Posterior cingulate gyrus (tissue), 11 donors: ENCODE measurements at places on chromosomes 1 and 21.
A peak's percentile ranks its signal among the peaks of the same experiment; 100 is the strongest.

DNA sequence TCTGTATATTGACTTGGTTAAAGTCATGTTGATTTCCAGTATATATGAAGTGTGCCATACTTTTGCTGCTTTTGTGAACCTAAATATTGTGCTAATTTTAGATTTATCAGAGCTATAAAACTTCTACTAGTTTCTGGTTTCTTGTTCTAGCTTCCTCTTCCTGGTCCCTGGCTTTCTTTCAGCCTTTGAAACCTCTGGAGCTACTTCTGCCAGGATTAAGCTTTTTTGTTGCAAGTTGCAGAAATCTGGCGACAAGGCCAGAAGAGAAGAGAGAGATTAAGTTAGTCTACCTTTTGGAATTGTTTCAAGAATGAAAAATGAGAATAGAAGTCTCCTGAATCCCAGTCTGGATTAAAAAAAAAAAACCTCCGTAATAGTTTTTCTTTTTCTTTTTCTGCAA, 13.5 kb downstream of the RNF2 start:
- no peak for DNase-seq

DNA sequence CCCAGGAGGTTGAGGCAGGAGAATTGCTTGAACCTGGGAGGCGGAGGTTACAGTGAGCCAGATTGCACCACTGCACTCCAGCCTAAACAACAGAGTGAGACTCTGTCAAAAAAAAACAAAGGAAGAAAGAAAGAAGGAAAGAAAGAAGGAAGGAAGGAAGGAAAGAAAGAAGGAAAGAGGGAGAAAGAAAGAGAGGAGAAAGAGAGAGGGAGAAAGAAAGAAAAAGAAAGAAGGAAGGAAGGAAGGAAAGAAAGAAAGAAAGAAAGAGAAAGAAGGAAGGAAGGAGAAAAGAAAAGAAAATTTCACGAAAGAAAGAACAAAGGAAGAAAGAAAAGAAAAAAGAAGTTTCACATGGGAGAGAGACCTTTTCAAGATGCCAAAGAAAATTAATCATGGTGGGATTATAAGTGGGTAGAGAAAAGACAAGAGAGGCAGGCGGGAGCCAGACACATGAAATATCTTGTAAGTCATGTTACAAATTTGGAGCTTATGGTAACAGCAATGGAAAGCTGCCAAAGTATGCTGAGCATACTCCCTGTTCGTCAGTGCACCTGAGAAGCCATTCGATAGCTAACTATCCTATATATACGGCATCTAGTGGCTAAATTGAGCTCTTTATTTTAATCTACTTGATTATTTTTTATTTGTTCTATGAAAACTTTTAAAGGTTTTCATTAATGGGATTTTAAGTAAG, 41.3 kb upstream of the TNFSF4 start:
- no peak for DNase-seq

- DNase-seq: no peak
These were observed 47.1 kb downstream of the SPAG17 start for GRCh38 chr1:118137900-118138299.

- DNase-seq: peak; percentile 62
These were observed 39.5 kb upstream of the TNFRSF1B start for GRCh38 chr1:12127206-12127810.

DNA sequence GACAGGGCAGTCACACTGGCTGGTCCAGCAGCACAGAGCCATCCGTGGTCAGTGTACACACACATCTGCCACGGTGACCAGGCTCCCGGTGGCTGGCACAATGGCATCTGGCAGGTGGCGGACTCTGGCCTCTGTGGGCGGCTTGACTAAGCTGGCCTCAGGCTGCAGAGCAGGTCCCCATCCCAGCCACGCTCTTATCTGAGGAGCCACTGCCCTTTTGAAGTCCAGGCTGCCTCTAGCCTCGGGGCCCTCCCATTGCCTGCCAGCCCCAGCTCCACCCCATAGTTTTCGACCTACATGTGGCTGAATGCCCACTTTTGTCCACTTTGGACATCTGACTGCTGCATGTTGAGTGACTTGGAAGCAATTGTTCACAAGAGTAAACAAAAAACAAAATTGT, 29.9 kb upstream of the EDN2 start:
- DNase-seq: no peak

DNA sequence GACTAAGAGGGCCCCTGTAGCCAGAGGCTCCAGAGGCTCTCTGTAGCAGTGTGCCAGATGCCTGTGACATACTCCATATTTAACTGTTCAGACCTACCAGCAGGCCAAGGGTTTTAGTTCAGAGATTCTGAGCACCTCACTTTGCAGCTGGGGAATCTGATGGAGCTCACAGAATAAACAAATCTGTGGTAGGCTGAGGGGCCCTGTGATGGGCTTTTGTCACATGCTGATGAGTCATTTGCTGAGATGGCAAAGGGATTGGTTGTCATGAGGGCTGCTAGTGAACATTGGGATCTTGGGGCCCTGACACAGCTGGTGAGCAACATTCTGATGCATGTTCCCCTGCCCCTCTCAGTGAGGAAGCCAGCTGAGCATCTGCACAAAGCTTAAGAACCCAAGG, 482.2 kb downstream of the CAMTA1 start:
- DNase-seq: no peak

- no peak for DNase-seq
These were observed 262.8 kb downstream of the TPR start for GRCh38 chr1:186112280-186112679.

- DNase-seq: no peak
These were observed 40.1 kb upstream of the MYSM1 start for GRCh38 chr1:58739856-58740466.

DNA sequence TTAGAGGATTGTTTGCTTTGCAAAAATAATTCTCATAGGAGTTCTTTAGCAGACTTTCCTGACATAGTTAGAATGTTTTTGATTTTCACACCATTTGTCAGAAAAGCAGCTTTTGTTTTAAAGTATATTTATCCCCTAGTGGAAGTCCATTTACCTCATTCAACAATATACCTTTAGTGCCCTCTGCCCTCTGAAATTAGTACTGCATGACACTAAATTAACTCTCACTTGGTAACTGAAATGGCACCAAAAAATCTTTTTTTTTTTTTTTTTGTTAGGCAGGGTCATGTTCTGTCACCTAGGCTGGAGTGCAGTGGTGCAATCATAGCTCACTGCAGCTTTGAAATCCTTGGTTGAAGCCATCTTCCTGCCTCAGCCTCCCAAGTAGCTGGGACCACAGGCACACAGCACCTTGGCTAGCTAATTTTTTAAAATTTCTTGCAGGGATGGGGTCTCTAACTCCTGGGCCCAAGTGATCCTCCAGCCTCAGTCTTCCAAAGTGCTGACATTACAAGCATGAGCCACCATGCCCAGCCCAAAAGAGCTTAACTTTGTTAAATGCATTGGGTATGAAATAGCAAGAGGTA, 13.6 kb downstream of the LRRC42 start:
- DNase-seq: no peak
